ENCODE measurements at places on chromosomes 13 and 19.

- no peak for DNase-seq
These were observed 42.1 kb upstream of the TPM4 start for GRCh38 chr19:16034180-16034579.

GRCh38 chr13:78228211-78228610 is 309.6 kb upstream of the EDNRB start:
- DNase-seq = no peak

- no peak for DNase-seq
These were observed 19.3 kb downstream of the PLD3 start for GRCh38 chr19:40367577-40368434.

DNA sequence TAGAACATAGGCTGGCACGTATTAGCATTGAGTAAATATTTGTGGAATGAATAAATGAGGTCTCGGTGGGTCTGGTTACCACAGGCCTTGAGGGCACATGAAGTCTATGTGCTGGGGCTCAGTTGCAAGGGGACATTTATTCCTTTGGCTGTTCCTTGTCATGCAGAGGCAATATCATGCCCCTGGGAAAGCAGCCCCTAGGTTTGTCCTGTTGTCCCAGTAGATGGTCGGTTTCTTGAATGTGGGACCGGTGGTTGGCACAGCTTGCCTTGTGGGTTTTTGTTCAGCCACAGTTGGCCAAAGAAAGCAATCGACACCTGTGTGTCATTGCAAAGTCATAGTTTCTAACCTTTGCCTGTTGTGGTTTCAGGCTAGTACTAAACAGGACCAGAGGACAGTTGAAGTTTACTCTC is 24.7 kb upstream of the GPR183 start:
- no peak for DNase-seq

DNA sequence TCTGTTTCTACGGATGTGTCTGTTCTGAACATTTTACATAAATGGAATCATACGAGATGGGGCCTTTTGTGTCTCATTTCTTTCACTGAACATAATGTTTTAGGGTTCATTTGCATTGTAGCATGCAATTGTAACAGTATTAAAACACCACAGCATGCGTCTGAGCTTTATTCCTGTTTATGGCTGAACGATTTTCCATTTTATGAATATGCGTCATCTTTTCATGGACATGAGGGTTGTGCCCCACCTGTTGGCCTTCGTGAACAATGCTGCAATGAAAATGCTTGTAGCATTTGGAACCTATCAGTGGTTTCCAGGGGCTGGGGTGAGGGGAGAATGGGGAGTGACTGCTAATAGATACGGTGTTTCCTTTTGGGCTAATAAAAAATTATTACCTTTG is 5.1 kb downstream of the OR10H1 start:
- DNase-seq = no peak

GRCh38 chr13:19056984-19057490 is 124.6 kb downstream of the TUBA3C start:
- no peak for DNase-seq

DNA sequence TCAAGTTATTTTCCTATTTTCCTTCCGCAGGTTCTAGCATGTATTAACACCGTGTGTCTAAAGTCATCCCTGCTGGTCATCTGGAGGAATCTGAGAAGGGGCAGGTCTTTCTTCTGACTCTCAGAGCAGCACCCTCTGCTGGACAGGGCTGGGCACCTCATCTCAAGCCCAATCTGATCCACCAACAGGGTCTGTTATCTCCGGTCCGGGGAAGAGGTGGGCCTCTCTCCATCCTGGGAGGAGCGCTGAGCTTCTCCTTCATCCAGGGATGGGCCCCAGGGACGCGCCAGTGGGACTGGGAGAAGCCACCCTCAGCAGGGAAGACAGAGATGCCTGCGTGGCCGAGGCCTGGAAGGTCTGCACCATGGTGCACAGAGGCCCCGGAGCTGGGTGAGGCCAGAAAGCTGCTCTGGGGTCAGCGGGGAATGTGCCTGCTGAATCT is 26.0 kb upstream of the ZNF331 start:
- peak; percentile 10 for DNase-seq

DNA sequence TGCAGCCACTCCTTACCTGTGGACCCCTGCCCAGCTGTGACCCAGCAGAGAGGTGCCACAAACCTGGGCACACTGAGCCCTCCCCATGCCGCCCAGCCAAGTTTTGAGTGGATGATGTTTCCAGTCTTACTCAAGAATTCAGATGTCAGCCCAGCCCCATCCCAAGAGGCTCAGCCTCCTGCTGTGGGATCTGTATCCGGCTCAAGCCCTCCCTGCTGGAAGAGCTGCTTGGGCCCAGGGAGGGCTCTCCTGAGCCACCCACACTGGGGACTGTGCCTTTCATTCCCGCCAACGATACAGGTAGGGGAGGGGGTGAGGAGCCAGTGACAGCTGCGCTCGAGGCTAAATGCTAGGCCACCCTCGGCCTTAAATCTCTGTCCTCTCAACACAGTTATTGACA is 5.9 kb upstream of the SLC7A9 start:
- DNase-seq = no peak

GRCh38 chr13:24822640-24823039 is 58.7 kb downstream of the RNF17 start:
- DNase-seq = no peak

GRCh38 chr13:50069261-50069660 is 54.0 kb downstream of the KCNRG start:
- no peak for DNase-seq

DNA sequence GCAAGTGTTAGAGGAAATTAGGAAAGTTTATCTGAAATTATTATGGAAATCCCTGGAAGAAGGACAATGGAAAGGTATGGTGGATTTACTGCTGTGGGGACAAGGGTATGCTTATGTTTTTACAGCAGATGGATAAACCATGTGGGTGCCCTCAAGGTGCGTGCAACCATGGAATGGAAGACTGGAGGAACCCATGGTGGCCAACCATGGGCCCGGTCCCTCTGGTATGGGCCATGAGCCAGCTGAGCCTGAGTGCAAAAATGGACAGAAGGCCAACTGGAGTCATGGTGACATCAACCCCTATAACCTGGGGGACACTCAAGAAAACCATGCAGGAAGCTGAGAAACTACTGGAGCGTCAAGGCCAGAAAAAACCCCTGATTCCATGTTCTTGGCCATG is 46.1 kb upstream of the ZNF726 start:
- no peak for DNase-seq

GRCh38 chr19:40388481-40388880 is 1.5 kb downstream of the HIPK4 start:
- DNase-seq = no peak

DNA sequence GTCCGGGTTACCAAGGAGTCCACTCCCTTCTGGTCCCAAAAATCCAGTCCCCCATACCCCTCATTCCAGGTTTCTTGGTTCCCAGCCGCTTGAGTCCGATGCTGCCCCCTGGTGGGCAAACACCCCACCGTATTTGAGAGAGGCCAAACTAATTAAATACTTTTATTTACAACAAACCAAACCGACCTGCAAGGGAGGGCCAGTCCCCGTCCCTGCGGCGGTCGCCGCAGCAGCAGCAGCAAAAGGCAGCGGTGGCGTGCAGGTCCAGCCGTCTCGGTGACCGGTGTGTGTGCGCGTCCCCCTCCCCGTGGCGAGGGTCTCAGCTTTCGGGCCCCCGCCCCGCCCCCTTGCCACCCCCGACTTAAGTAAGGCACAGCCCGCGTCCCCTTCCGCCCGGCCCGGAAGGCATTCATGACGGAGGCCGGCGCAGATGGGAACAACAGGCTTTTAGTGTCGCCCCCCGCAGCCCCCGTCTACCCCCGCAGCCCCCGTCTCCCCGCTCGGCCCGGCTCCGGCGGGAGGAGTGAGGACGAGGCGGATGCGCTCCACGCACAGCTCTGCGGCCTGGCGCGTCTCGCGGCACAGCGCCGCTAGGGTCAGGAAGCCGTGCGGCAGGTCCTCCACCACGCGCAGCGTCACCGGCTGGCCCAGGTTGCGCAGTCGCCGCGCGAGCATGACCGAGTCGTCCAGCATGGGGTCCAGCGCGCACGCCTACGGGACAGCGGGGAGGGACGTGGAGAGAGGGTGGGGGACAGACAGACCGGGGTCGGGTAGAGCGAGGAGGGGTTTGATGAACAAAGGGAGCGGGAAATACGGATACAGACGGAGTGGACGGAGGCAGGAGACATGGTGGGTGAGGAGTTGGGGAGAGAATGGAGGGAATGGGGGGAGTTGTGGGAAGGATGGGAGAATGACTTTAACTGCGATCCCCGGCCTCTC is 11.5 kb upstream of the CNFN start:
- DNase-seq = peak; percentile 27

- DNase-seq = no peak
These were observed 483.2 kb downstream of the EFNB2 start for GRCh38 chr13:106052200-106052767.

DNA sequence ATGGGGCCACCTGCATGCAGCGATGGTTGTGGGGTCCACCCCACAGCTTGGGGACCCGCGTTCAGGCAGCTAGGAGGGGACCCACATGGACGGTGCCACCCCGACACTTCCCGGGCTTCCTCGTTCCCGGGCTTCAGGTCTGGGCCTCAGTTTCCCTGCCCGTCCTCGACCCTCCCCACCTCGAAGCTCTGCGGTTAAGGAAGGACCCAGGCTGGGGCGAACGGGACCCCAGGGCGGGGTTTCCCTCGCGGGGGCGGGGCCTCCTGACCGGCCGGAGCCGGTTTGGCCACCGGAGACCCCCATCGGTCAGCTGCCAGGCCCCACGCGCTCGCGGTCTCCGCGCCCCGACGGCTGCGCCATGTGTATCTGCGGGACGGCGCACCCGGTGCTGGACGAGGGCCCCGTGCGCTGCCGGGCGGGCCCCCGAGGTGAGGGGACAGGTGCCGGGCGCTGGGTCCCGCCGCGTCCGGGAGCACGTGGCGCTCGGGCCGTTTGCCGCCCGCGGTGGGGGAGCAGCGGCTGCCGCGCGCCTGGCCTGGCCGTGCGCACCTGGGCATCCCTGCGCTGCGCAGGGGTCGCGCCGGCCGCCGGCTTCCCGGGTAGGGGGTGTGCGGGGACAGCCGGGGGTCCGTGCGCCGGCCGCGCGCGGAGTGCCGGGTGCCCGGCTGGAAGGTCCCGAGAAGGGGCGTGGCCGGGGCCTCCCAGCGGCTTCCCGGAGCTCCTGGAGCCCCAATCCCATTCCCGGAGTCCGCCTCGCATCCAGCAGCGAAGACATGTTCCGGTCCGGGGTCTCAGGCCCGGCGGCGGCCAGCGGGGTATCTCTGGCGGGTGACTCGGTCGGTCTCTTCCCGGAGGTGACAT is 4.2 kb downstream of the ARHGAP45 start:
- no peak for DNase-seq
